ENCODE measurements at places on chromosomes 5 and 9.

GRCh38 chr9:81031422-81032029 lies 657.8 kb downstream of the TLE1 start:
- no peak for DNase-seq

DNA sequence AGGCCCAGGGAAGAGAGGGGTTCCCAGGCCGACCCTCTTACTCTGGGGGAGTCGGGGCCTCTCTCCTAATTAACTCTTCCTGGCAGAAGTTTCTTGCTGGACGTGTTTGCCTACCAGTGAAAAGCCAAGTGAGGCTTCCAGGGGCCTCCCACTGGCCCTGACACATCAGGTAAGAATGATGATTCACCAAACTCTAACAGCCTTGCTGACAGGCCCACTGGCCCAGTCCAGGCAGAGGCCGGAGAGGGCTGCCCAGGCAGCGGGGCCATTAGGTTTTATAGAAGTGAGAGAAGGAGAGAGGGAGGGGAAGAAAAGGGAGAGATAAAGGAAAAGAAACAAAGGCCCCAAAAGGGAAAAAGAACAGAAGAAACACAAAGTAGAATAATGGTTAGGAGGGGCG lies 50.8 kb upstream of the FOXE1 start:
- DNase-seq = no peak

- DNase-seq = no peak
Observed at GRCh38 chr5:137098663-137099062, 400.5 kb downstream of the SPOCK1 start.

- no peak for DNase-seq
Observed at GRCh38 chr5:122984425-122984824, 52.1 kb downstream of the PPIC start.

GRCh38 chr5:128135286-128135685 lies 51.7 kb downstream of the SLC12A2 start:
- DNase-seq = no peak

DNA sequence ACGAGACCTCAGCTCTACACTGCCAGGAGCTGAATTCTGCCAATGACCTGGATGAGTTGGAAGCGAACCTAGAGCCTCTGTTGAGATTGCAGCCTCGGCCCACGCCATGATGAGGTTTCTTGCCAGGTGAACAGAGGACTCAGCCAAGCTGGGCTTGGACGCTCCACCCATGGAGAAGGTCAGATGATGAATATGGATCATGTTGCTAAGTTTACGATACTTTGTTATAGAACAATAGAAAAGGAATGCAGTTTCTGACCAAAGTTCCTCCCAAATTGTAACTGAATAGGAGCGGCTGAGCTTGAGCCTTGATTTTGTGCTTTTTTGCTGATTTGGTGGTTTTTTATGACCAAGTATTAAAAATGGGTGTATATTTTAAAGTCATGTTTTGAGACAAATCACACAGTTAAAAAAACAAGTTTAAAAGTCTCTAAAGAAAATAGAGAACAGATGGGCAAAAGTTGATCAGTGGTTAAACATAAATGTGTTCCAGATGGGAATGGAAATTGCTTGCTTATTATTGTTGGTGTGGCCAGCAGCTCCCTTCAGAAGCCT lies 32.9 kb downstream of the ROPN1L start:
- DNase-seq = no peak

DNA sequence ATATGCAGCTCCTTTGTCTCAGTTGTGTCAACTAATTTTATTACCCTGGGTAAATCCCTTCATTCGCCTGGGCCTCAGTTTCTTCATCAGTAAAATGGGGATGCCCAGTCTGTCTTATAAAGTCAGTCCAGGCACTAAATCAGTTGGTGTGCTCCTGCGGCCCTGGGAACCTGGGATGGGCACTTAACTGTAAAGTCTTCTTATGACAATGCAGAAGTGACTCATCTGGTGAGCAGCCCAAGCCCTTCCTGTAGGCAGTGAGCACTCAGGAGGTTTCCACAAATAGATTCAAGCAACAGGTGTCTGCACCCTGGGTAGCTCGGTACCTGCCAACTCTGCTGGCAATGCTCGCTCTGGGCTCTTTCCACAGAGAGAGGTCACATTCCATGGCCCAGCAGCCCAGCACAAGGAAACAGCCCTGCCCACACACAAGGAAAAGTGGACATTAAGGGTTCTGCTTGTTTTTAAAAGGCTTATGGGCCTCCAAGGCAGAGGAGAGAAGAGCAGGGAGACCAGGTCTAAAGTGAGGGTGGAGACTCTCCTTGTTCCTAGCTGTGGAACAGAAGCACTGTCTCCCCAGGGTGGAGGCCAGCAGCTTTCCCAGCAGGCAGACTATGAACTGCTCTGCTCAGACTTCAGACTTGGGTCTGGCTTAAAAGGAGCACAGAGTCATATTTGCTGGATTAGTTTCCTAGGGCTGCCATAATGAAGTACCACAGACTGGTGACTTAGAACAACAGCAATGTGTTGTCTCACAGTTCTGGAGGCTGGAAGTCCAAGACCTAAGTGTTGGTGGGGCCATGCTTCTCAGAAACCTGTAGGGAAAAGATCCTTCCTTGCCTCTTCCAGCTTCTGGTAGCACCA lies 89.7 kb upstream of the ADRA1B start:
- no peak for DNase-seq

DNA sequence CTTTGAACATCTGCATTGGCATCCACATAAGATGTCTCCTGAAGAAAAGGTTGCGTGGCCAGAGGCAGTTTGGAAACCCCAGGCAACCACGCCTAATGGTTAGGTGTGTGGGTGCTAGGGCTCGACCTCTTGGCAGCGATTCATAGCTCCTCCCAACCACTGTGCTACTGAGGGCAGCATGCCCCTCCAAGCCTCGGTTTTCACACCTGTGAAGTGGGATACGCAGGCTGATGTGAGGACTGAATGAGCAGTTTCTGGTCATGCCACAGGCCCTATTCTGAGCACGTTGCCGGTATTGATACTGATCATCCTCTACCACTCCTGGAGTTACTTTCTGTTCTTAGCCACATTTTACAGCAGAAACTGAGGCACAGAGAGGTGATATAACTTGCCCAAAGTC lies 19.1 kb downstream of the NDST1 start:
- no peak for DNase-seq

DNA sequence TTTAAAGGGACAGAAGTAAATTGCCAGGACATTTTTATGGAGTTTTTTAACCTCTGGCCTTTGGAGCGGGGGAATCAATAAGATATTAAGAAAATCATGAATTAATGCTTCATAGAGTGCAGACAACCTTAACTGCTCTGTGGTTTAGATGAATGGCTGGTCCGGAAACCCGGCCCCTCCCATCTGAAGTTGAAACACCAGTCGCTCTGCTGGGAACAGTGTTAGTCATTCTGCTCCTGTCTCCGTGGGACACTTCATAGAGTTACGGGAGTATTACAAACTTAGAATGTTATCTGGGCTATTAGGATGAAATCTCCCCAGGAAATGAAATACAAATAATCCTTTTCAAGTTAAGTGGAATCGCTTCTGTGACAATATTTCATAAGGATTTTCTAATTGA lies 110.1 kb upstream of the IRX2 start:
- no peak for DNase-seq
